ENCODE measurements at places on chromosomes 5 and 9. TPM values are rescaled to one million over a fixed set of nuclear protein-coding genes. Genes with fewer than 3 reads are reported as not detected.

The LEAP2 gene
- 1.9 TPM for total RNA-seq

- no peak for DNase-seq
Observed at GRCh38 chr5:96871027-96871399, 5.3 kb upstream of the ERAP2 start.

DNA sequence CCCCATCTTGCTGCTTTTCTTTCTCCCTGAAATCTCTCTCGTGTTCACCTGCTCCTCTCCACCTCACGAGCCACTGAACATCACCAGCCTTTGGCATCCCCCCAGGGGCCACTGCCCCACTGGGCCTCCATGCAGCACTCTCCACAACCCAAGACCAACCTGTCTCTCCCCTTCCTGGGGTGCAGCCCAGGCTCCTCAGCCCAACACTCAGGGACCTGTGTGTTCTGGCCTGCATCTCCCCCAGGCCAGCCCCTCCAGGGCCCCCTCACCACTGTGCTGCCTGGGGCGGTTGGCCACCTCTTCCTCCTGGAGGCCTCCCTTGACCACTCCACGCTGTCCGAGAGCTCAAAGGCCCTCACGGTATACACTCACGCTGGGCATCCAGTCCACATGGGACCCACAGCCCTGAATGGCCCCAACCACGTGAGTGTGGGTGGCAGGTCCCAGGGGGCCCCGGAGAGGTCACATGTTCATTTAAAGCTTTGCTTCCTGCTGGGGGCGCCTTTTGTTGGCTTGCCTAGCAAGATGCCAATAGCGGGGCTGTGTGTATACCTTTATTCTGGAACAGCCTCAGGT is 453 bp upstream of the DOK3 start:
- DNase-seq, result no peak

DNA sequence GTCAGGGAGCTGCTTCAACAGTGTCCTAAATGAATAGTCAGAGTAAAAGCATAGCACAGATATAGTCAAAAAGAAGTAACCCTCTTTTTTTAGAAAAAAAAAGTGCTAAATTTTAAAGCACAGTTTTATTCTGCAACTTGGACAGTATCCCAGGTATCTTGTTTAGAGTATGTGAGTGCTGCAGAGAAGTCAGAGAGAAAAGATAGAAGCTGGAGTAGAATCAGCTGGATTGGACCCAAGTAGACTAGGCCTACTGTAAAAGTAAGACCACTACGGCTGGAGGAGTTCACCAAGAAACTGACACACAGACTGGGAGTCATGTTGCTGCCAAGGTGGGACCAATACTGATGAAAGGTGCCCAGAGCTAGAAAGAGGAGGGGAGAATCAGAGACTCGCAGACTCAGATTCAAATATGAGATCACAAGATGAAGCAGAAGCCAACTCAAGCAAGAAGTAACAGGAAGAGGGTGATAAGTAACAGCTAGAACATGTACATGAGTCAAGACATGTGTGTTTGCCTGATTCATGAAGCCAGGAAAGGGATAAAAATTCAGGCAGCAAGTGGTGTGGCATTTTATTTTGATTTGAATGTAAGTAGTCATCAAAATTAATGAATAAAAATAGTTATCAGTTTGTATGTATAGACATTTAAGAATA is 25.6 kb upstream of the TUSC1 start:
- no peak for DNase-seq

GRCh38 chr9:136171009-136171800 is 33.7 kb downstream of the LHX3 start:
- no peak for DNase-seq

GRCh38 chr9:97889941-97890887 is 32.1 kb downstream of the TRMO start:
- DNase-seq, result no peak

DNA sequence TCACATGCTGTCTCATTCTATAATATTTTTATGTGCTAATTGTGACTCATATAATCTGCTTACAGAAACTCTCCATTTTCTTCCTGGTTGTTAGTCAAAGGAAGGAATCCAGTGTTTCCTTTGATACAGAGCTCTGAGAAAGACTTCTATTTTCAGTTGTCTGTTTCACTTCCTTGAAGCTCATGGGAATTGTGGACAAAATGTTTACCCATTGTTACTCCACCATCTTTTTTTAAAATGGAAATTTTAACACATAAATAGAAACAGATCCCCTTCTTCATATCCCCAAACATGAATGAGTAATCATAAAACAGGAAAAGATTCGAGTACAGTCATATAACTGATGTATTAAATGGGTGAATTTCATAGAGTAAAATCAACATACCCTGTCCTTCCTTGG is 42.0 kb upstream of the KCNN2 start:
- DNase-seq, result peak; percentile 15

The FCN2 gene
- total RNA-seq, result not detected

GRCh38 chr5:77311214-77311571 is 100.7 kb downstream of the PDE8B start:
- DNase-seq, result no peak

All from A172 (cell line).